ENCODE measurements at places on chromosomes 13 and 19.
A peak's percentile ranks its signal among the peaks of the same experiment; 100 is the strongest.

DNA sequence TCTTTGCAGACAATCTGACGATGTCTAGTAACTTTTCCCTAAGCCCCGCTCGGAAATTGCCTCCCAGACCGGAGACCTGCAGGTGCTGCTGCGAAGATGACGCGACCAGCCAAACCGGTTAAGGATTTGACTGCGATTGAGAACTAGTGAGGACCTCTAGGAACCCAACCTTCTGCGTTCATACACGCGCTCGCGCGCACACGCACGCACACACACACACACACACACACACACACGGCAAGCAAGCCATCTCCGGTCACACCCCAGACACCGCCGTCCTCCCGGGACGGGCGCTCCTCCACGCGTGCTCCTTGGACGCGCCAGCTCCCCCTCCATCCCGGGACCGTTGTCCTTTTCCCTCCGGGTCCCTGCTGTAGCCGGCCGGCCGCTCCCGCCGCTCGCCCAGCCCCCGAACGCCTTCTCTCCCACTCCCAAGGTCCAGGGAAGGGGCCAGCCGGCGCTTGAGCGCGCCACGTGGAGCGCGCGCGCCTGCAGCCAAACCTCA lies 1.2 kb downstream of the TBC1D4 start:
- DNase-seq, result peak; percentile 57

DNA sequence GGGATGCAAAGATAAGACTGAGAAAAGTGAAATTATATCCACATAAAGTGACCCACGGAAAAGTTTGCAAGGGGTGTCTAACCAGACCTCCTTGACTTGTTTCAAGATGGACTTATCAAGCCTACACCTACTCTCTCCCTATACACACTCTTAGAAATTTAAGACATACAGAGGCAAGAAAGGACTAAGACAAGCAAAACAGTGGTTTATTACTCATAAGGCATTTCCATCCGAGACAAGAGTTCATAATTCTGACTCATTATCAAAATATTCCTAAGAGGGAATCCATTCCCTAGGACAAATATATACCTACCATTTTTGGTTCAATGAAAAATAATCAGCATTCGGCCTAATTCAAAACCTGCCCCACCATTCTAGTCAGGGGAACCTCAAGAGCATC lies 232.6 kb upstream of the GPC6 start:
- peak; percentile 37 for DNase-seq

- no peak for DNase-seq
Observed at GRCh38 chr19:29491995-29492577, 33.7 kb upstream of the VSTM2B start.

- DNase-seq, result no peak
Observed at GRCh38 chr13:43365039-43365344, 341.6 kb downstream of the DNAJC15 start.

- peak; percentile 36 for DNase-seq
Observed at GRCh38 chr19:6730153-6730804, 7.1 kb downstream of the GPR108 start.

DNA sequence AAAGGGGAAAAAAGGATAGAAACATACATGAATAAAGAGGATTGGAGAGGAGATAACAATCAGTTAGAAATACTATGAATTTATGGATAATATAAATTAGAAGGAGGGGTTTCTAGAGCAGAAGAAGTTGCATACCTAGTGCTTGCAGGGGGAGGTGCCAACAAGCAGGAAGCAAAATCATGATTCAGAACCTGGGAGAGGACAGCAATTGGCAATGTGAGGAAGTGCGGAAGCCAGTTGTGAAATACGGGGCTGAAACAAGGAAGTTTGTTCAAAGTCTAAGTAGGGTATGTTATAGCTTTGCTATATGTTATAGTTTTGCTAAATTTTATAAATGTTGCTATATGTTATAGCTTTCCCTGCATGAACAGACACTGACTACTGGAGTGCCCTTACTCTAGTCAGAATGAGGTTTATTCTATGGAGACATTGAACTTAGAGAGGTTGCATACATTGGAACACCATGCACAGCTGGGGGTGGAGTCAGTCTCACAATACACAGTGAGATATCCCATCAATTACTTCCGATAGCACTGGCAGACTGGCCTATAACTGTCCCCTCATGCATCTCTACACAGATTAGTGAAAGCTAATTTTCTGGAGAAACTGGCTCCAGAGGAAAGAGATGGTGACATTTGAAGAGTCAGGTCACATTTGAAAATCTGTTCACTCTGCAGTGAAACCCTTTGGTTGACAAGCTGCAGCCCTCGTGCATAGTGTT lies 92.1 kb downstream of the GPC6 start:
- DNase-seq, result no peak

GRCh38 chr19:15249972-15250639 lies 17.9 kb upstream of the EPHX3 start:
- DNase-seq, result peak; percentile 96

DNA sequence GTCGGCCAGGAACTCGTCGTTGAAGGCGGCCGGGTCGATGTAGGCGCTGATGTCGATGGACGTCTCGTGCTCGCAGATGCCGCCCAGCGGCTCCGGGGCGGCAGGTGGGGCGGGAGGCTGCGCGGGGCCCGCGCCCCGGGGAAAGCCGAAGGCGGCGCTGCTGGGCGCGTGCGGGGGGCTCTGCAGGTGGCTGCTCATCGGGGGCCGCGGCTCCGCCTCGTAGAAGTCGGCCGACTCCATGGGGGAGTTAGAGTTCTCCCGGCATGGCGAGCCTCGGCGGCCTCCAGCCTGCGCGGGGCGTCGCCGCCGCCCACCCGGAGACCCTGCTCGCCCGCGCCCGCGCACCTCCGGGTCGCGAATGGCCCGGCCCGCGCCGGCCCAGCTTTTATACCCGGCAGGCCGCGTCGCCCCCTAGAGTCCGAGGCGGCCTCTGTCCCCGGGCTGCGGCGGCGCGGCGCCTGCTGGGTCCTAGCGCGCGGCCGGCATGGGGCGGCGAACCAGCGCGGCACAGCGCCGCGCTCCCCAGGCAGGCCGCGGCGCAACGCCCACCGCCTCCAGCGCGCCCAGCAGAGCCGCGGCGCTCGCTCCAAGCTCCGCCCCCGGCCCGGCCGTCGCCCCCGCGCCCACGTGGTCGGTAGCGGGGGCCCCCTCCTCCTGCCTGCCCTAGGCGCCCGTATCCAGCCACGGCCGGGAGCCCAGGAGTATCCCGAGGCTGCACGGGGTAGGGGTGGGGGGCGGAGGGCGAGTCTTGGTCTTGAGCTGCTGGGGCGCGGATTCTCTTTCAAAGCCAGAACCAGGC lies at the start of gene CEBPA:
Gene CEBPA (minus strand): TSS at position 360 of the 799 bp plus-strand sequence. CDS start 120 bp downstream, at position 240.
- peak; percentile 79 for DNase-seq

DNA sequence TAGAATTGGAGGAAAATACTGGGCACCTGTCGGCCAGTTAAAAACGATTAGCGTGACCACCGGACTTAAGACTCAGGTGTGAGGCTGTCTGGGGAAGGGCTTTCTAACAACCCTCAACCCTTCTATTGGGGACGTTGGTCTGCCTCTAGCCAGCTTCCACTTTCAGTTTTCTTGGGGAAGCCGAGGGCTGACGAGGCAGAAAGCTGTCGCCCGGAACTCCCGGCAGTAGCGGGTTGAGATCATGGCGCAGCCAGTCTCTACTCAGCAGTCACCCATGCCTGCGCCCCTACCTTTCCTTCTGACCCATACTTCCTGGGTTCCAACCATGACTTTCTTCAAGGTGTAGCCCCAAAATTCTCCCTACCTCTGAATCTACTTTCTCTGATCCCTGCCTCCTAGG lies 1424.1 kb downstream of the SLITRK1 start:
- no peak for DNase-seq

- peak; percentile 5 for DNase-seq
Observed at GRCh38 chr13:105804561-105805190, 730.8 kb downstream of the EFNB2 start.

Data from ELR (cell line).